ENCODE measurements at places on chromosomes 3 and 15.

GRCh38 chr3:39102504-39103323, 4.7 kb downstream of the GORASP1 start:
- no peak for DNase-seq

GRCh38 chr3:52440249-52440551, 4.7 kb downstream of the SEMA3G start:
- no peak for DNase-seq

DNA sequence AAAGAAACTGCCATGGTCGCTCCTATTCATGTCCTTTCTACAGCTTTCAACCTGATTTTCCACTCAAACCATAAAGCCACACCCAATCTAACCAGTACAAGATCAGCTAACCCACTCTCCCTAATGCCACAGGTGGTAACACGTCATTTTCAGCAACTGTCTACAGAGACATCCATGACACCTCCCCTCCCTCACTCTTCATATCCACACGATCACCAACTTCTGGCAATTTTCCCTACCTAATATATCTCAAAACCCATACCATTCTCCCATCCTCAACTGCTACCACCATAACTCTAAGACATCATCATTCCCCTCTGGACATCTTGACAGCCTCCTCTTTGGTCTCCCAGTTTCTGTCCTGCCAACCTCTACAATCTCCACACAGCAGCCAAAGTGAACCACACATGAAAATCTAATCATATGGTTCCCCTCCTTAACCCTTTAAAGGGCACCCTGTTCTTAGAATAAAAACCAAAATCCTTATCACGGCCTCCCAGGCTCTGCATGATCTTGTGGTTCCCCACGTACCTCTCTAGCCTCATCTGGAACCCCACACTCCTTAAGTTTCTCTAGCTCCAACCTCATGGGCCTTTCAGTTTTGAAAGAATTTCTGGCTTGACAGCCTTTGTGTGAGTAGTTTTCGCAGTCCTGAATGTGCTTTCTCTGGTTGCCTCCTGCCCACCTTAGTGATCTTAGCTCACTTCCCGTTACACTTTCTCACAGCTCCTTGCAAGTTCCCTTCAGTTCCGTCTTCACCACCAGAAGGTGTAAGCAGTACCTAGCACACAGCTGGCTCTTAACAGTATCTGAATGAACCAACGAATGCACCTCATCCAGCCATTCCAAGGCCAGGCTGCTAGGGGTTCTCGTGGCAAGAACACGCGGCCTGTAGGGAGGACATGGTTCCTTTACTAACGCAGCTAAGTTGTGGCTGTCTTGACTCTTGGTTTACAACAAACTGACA, 33.4 kb downstream of the SPINK8 start:
- DNase-seq, result no peak

DNA sequence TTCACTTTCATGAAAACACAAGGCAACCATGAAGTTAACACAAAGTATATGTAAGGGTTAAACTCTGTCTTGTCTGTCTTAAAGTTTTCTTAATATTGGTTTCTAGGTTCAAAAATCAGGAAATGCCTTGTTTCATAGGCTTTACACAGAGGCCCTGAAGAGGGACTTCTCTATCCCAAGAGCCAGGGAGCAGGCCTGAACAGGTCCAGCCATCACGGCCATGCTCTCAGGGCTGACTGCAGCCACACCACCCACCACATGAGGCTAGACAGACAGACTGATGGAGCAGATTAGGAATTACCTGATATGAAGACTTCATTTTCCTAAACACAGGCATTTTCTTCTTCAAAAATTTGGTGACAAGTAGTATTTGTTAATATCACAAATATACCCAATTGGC, 502.9 kb downstream of the GABRG3 start:
- DNase-seq, result no peak

- DNase-seq, result no peak
Observed at GRCh38 chr3:66413151-66413751, 87.6 kb downstream of the LRIG1 start.

- no peak for DNase-seq
Observed at GRCh38 chr15:76470691-76471090, 134.1 kb downstream of the ISL2 start.

DNA sequence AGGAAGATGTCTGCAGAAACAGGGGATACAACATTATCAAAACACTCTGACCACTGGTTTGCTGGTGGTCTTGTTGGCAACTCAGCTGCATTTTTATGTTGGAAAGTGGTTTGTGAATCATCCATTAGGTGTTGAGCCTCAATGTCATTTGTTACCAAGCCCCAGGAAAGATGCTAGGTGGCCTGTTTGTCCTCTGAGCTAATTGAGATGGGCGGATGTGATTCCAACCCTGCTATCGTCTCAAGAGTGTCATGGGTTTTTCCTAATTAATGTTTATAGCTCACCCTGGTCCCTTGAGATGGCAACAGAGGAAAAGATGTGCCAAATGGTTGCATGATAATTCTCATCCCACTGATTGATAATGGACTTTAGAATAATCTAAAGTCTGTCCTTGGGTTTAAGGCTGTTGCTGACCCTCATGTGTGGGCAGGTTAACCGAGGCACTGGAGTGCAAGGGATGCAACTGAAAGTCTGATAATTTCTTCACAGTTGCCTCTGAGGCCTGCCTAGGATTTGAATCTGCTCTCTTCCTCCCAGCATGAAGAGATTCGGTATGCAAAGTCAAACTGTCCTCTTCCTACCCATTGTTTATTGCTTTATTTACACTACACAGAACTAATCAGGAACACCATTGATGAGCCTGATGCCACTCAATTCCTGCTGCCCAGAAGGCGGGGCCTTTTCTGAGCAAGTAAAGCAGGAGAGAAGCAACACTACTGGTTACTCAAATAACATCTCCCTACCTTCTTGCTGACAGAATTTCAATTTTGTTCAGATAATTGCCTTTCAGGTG, 166.2 kb upstream of the TBC1D5 start:
- no peak for DNase-seq
